Umbilical cord (tissue), 2 donors: ENCODE measurements at places on chromosomes 4 and X. TPM values are rescaled to one million over a fixed set of nuclear protein-coding genes. Genes with fewer than 3 reads are reported as not detected.

Gene FAM149A
- 20.0 TPM for total RNA-seq

Gene NLGN4X
- 0.96 TPM for total RNA-seq

Gene NPNT
- 62.1 TPM for total RNA-seq

Gene ADAMTS3
- total RNA-seq, result 9.9 TPM

Gene MAGEA4
- not detected for total RNA-seq

Gene FAM133A
- total RNA-seq, result 8.2 TPM

Gene CLDN22
- 0.72 TPM for total RNA-seq

Gene WDR1
- total RNA-seq, result 281 TPM

Gene TBCK
- 123 TPM for total RNA-seq

Gene TEX13C
- 2.6 TPM for total RNA-seq

Gene KLF8
- 7.2 TPM for total RNA-seq

Gene PDZD4
- 7.7 TPM for total RNA-seq

Gene HTRA3
- 17.8 TPM for total RNA-seq

Gene PAGE1
- total RNA-seq, result not detected

- DNase-seq, result no peak
Measured at GRCh38 chr4:1419708-1420107, 13.5 kb upstream of the NKX1-1 start.

DNA sequence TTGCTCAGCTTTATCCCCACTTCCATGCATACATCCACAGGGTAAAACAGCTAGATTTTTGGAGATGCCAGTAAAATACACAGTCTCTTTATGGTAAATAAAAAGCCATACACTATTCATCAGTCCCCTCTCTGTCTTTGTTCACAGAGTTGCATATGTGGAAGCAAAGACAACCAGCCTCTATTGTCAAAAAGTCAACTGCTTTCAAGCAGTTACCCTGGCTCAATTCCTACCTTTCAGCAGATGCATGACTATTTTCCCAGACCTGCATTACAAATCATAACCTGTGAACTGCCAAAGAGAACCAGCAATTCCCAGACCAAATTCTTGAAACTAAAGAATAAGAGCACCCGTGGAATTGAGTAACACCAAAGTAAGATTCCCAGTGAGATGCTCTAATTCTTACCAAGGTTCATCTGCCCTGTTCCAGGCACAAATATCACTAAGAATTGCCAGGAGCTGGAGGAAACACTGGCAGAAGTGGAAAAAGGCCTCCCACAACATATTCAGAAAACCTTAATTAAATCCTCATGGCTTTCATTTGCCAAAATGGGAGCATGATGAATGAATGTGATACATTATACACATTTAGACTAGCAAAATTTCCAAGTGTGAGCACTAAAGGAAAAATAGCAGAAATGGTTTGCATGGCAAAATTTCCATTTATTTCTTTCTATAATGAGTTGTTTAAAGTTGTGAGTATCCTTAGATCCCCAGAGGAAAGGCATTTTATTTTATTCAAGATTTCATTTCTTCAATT is 391.2 kb upstream of the ADGRL3 start:
- DNase-seq, result no peak

- DNase-seq, result peak; percentile 0
Measured at GRCh38 chrX:150409486-150409885, 46.4 kb downstream of the MAMLD1 start.

GRCh38 chr4:101348995-101349800 is 1.9 kb upstream of the PPP3CA start:
- DNase-seq, result peak; percentile 3

GRCh38 chr4:113397114-113397701 is 347.8 kb downstream of the ANK2 start:
- peak; percentile 87 for DNase-seq

GRCh38 chr4:87007528-87008446 is 73.0 kb downstream of the AFF1 start:
- peak; percentile 84 for DNase-seq

DNA sequence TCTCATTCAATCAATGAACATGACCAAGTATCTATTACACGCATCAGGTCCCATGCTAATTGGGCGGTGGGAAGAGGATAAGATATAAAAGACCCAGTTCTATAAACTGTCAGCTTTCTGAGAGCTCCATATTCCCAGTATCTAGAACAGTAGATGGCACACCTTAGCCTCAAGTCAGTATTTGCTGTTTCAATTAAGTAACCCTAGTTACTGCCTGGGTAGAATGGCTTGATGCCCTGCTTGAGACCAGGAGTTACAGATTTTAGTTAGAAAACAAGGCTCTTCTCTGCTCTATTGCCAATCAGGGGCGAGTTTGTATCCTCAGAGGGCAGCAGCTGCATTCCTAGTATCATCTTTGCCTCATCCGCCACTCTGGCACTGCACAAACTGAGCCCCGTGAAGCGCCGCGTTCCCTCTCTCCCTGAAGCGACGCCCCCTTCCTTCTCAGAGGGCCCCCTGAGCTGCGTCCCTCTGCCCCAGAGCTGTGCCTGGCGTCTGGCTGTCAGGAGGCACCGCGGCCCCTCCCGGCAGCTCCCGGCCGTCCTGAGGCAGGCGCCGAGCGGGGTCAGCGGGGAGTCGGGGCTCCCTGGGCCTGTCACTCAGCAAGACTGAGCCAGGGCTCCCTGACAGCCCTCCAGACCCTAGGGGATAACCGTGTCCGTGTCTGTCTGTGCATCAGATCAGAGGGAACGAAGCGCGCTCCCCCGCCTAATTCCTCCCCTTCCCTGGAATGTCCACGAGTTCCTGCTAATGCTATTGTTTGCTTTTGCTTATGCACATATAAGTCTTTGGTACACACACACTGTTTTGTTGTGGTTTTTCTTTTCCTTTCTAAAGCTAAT is 212.4 kb upstream of the TTC29 start:
- DNase-seq, result peak; percentile 71

GRCh38 chrX:150450519-150451177 is 87.5 kb downstream of the MAMLD1 start:
- DNase-seq, result no peak
